Stimulated activated CD4-positive, alpha-beta T cell treated with anti-CD3 and anti-CD28 coated beads, Interleukin-15, amount 100 ng/mL, for 1 hour (primary cell): ENCODE measurements at places on chromosomes 3 and 15.

- no peak for DNase-seq
These were observed 12.9 kb downstream of the BDH1 start for GRCh38 chr3:197542741-197543454.

DNA sequence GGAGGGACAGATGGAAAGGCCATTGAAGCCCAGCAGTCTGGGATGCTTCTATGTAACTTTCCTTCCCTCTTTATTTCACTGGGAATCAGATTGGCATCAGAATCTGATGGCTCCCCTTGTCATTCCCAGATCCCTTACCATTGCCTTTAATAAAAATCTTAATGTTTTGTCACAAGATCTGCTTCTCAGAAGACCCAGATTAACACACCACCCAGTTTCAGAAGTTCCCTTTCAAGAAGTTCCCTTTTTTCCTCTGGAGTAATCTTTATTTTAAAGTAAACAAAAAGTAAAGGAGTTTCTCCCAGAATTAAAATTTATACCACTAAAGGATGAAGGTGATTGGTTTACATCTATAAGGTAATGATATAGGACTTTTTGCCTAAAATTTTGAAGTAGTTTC lies 76.4 kb downstream of the UBR1 start:
- no peak for DNase-seq

- no peak for DNase-seq
These were observed 206.6 kb upstream of the MDFIC2 start for GRCh38 chr3:70519026-70519425.

DNA sequence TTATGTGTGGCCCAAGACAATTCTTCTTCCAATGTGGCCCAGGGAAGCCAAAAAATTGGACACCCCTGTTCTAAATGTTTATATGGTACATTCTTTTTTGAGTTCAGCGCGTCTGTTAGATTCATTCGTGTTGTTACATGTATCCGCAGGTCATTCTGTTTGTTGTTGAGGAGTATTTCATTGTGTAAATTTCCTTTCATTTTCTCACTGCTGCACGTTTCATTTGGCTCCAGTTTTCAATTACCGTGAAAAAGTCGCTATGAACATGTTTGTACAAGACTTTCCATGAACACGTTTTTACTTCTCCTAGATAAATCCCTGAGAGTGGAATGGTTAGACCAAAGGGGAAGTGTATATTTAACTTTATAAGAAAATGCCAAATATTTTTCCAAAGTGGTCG lies 7.5 kb upstream of the OPA1 start:
- no peak for DNase-seq
